ENCODE measurements at places on chromosomes 6 and 20.
A peak's percentile ranks its signal among the peaks of the same experiment; 100 is the strongest.

DNA sequence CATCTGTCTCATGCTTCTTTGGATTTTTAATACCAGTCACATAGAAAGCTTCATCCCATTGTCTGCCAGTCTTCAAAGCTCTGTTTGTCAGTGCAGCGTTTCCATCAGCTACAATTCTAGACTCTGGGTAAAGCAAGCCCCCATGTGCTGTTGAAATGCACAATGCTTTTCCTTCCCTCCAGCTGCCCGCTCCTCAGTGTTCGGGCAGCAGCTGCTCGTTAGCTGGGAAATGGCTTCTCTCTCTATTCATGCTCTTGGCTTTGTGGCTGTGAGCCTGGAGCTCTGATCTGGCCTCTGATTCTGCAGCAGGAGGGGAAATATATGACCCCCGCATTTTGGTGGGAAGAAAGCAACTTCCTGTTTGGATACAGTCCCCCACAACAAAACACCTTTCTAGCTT is 213.0 kb upstream of the CDYL start:
- no peak for DNase-seq

- DNase-seq, result no peak
These were observed 70.7 kb upstream of the ZNFX1 start for GRCh38 chr20:49348563-49348962.

- no peak for DNase-seq
These were observed 49.9 kb downstream of the BMP5 start for GRCh38 chr6:55825402-55826051.

DNA sequence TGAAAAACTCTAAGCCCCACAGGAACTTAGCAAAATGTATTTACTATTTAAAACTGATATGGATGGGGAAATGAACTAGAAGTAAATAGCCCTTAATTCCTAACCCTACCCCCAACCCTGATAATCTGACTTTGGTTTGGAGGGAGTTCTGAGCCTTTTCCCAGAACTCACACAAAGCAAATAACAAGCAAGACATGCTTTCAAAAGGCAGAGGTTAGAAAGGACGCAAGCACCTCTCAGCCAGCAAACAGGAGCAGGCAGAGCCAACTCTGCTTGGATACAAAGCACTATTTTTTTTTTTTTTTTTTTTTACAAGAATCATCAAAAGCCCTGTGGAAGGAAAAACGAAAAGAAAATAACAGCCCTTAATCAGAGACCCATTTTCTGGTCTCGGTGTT is 58.7 kb downstream of the SLC22A23 start:
- no peak for DNase-seq

DNA sequence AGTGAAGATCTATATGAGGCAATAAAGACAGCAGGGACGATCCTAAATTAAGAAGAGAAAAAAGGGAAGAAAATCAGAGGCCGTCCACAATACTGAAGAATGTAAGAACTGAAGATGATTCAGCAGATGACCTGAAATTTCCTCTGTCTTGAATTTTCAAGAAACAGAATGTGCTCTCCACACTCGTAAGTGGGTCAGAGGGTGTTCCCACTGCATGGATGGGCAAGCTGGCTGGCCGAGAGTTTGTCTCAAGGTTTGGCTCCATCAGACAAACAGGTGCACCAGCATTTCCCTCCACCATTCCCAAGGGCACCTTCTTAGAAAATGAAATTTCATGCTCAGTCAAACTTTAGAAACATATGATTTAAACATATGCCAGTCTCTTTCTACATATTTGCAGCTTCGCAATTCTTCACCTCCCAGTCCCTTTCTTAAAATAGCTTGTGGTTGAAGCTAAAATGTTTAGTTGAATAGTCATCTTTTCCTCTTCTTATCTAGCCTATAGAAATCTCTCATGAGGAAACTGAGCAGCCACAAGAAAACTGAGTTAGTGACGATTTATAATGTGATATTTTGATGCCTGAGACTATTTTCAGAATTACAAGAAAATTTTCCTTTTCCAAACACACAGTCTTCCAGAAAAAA is 576.4 kb downstream of the PRKN start:
- no peak for DNase-seq

DNA sequence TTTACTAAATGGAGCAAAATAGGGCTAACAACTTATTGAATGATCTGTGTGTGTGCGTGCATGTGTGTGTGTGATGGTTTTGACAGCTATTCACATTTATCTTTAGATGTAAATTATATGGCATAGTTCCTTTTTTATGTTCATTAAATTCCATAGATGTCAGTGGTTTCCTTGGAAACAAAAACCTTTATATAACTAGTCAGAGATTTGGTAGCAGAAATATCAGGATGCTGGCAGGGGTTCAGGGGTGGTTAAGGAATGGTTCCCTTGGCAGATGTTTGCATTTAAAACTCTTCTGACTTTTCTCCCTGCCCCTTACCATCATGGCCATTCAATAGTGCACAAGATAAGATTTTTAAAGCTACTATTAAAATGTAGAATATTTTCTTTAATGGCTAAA is 256.6 kb downstream of the PLCB1 start:
- DNase-seq, result no peak

DNA sequence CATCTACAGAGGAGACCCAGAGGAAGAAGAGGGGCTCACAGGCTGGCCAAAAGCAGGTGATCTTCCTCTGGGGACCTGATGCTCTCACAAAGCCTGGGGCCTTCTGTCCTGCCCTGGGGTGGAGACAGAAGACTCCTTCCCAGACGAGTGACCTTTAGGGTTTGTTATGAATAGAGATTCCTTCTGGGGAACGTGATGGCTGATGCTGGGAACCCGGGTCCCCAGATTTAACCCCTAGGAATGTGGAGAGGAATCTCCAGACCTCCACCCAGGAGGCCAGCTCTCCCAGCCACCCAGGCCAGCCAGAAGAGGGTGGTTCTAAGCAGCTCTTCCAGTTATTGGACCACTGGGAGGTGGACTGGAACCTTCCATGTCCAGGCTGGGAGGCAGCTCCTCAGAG is 16.8 kb upstream of the CCN5 start:
- no peak for DNase-seq

DNA sequence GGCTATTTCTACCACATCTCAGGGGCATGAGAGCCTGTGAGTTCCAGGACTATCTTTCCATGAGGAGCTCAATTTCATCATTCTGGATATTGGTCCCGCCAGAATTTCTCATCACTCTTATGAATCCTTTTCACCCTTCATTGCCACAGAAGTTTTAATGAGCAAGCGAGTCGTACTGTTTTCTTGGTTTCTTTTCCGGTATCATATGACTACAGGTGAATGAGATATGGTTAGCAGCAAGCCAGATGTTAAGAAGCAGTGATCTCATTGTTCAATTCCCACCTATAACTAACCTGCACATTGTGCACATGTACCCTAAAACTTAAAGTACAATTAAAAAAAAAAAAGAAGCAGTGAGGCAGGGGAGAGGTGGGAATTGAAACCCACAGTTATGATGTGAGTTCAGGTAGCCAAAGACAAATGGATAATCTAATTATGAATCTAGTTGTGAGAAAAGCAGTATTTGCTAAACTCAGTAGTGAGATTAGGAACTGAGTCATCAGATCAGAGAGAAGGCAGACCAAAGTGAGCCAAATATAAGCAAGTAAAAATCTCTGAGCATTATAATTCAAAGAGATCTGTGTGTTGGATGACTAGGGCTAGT is 78.0 kb upstream of the ELOVL5 start:
- DNase-seq, result no peak

DNA sequence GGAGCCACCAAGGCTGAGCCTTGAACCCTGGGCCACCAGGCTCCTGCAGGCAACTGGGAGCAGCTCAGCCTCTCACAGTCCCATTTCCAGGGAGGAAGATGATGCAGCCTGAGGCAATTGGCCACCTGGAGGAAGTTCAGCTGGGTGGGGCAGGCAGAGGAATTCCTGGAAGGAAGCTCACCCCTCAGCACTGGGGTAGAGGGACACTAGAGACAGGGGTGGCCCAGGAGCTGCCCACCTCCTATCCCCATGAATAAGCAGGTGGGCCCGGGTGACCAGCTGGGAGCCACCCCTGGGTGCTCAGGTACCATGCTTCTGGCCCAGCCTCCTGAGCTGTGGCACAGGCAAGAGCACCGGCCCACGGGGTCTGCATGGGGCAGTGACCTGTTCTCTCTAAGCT is 3.6 kb upstream of the HSPA12B start:
- no peak for DNase-seq

DNA sequence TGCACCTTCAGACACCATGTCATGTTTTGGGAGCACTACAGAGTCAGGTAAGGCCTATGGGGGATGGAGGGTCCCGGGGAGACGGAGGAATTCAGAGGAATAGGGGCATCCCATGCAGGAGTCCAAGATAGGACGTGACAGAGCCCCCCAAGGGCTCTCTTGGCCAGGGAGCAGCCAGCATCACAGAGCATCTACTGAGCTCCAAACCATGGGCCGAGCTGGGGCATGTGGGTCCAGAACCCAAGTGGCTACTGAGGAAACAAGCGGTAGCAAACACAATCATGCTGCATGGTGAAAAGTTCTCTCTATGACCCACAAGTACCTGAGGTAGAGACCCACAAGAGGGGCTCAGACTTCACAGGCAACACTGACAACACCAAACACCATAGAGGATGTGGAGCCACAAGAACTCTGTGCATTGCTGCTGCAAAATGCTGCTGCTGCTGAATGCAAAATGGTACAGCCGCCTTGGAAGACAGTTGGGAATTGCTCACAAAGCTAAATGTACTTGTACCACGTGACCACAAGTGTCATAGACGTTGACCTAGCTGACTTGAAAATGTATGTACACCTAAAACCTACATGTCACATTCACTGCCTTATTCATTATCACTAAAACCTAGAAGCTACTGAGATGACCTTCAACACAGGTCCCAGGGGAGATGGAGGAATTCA is 33.4 kb upstream of the MAS1L start:
- no peak for DNase-seq

- no peak for DNase-seq
These were observed 39.6 kb upstream of the NOX3 start for GRCh38 chr6:155495011-155495768.

GRCh38 chr6:135196739-135197510 is 15.8 kb downstream of the MYB start:
- DNase-seq, result no peak

DNA sequence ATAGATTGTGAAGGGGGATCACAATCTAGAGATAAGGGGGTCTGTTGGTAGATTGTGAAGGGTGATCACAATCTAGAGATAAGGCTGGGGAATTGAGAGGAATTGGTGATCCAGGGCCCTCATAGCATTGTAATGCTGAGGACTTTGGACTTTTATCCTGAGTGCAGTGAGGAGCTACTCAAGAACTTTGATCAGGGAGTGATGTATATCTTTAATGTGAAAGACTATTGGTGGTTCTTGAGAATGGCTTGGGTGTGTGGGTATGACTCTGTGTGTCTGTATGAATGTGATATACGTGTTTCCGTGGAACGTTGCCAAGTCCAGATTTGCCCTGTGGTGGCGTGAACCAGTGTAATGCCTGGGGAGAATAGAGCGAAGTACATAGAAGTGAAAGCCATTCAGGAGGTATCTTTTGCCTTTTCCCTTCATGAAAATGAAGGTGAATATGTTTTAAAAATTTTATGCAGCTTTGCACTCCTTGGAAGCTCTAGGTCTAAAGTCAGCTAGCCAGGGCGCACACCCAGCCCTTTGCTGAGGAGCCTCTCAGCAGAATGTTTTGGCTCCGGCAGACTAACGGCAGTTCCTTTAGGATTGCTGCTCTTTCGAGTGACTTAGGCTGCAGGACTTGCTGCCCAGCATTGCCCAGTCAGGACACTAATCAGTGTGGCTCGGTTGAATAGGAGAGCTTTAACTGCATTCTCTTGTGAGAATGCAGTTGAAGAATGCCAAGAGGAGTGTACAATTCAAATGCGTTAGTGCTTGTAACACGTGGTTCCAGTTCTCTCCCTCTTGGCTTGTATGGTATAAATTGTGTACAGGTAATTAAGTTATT is 3.5 kb downstream of the ZFAND3 start:
- no peak for DNase-seq

DNA sequence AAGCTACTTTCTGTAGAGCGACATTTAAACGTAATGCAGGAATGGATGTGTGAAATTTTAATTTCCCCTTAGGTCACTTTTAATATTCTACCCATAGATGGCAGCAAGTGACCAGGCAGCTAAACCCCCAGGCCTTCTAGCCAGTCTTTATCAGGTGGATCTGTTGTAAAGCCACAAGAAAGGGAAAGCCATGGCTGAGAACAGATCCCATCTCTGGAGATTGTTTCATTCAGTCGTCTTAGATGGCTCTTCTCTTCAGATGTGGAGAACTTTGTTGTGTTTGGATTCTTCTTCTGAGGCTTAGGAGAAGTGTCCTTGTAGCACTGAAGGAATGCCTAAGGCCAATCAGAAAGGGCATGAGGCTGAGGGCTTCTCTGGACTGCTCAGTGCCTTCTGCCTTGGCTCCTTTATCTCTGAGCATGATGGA is 15.8 kb upstream of the RNF182 start:
- DNase-seq, result no peak

DNA sequence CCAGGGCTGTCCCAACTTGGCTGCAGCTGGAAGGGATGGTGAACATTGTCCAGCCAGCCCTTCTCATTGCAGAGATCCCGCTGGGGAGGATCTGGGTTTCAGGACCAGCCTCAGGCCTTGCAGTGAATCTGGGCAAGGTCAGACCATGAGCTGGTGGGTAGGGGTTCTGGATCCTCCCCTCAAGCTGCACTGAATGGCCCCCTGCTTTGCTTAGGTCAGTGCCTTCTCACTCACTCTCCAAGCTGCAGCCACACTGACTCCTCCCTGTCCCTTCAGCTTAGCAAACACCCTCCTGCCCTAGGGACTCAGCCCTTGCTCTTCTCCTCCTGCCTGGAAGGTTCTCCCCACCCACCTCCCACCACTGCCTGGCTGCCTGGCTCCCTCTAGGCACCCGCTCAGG is 95.3 kb upstream of the KCNG1 start:
- DNase-seq, result no peak

- peak; percentile 86 for DNase-seq
These were observed at the start of gene ZBTB12 for GRCh38 chr6:31901953-31902643. TSS of gene ZBTB12 (minus strand) at chr6:31902086. CDS start at chr6:31901305, 781 bp downstream.

DNA sequence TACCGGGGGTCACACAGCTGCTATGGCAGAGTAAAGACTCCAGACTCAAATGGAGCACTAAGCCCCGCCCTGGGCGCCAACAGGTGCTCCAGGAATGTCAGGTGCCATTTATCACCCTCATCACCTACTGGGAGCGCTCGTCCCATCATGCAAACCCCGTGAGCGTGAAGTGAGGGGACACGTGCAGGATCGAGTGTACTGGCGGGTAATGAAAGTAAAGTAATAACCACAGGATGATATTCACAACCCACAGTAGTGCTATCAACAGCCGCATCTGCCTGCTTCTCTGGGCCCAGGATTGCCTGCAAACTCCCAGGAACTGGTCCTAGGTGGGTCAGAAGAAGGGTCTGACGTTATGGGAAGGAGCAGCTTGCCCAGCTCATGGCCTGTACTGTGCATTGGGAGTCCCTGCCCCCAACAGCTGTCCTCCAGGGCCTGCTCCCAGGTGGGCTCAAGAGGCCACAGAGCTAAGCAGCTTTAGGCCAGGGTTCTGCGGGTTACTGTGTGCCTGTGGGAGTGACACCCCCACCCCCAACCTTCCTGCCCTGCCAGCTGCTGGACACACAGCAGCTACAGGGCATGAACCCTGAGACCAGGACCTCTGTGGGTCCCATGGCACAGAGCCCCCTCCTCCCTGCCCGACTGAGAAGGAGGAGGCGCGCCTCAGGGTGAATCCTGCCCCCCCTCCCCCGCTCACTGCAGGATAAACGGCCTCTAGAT is 120.5 kb upstream of the SULF2 start:
- DNase-seq, result no peak
